NCI-H187 treated with DMSO at 0.1 percent for 48 hours (cell line): ENCODE measurements at places on chromosomes 1 and 21.

GRCh38 chr21:34884346-34884929 lies 164.7 kb downstream of the RUNX1 start:
- DNase-seq = no peak

DNA sequence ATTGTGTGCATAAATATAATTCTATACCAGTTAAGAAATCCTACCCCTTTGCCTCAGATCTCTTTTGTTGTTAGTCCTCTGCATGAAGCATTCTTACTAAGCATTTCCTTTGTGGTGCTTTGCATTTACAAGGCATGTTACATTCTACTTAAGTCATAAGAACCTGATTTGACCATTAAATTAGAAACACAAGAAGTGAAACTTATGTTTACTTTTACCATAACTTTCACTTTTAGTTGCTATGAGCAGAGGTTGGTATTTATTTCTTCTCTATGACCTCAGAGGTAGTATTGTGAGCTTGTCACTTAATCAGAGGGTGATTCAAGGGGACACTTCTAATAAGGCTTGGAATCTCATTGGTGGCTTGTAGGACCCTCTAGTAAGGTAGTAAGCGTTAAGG lies 9.0 kb downstream of the FAM20B start:
- no peak for DNase-seq

GRCh38 chr1:27656157-27656893 lies 15.7 kb downstream of the IFI6 start:
- no peak for DNase-seq

DNA sequence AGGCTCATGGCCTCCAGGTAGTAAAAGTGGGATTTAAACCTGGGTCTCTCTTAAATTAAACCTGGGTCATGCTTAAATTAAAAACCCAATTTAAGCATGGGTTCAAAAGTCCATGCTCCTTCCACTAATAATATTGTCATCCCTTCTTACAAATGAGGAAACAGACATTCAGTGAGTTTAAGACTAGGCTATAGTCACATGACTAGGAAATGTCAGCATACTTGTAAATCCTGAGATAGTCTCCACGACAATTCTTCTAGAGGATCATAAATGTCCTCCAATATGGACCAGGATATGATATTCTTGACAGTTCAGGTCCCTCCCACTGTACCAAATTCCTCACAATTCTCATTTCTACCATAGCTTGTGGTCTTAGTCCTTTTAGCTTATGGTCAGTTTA lies 10.5 kb upstream of the IGFN1 start:
- DNase-seq = no peak

- DNase-seq = no peak
Observed at GRCh38 chr1:63643517-63643916, 50.3 kb downstream of the PGM1 start.

DNA sequence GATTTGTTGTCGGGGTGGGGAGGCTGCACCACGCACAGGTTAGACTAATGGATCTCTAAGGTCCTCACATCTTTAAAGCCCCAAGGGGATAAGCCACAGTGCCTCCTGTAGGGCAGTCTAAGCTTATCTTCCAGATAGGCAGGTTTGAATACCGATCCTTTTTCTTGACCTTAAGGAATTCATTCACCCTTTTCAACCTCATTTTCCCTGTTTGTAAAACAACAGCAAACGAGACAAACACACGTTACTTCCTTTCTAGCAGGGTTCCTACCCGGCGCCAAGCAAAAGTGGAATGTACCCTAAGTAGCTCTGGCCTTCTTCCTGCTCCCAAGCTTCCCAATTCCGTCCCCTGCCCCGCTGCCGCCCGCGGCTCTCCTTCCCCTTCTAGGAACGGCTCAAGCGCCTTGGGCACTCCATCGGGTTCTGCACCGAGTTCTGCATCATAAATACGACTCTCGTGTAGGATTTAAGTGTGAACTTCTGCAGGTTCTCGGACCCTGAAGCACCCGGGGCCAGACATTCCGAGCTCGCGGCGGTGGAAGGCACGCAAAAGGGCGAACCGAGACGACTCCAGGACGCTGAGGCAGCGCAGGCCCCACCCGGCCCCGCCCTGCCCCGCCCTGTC lies 548 bp upstream of the CDC20 start:
- no peak for DNase-seq

DNA sequence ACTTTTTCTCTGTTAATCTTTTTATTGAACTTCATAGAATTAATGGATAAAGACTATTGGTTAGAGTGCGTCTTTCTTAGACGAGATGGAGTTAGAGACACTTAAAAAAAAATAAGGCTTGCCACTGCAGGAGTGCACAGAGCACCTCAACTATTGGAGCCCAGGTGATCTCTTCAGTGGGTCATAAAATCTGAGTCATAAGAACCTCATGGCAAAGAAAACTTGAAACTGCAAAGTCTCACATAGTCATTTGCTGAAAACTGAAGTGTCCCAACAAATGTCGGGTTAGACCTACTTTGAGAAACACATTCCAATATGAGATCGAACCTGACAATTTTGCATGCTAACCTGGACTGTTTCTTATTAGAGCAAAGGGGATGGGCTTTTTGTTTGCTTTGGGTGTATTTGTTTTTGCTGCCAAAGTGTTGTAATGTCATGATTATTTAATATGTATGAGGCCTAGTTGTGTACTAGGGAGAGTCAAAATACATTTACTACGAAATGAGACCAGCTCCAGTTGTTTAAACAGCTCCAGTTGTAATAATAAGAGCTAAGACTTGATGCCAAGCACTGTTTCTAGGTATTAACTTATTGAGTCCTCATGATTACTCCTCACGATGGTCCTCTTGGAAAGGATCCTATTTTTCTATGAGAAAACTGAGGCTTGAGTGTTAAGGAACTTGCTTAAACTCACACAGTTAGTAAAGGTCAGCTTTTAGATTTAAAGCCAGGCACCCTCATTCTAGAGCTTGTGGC lies 65.1 kb downstream of the DDR2 start:
- DNase-seq = no peak
